ENCODE measurements at places on chromosomes 1 and 21.
A peak's percentile ranks its signal among the peaks of the same experiment; 100 is the strongest.

DNA sequence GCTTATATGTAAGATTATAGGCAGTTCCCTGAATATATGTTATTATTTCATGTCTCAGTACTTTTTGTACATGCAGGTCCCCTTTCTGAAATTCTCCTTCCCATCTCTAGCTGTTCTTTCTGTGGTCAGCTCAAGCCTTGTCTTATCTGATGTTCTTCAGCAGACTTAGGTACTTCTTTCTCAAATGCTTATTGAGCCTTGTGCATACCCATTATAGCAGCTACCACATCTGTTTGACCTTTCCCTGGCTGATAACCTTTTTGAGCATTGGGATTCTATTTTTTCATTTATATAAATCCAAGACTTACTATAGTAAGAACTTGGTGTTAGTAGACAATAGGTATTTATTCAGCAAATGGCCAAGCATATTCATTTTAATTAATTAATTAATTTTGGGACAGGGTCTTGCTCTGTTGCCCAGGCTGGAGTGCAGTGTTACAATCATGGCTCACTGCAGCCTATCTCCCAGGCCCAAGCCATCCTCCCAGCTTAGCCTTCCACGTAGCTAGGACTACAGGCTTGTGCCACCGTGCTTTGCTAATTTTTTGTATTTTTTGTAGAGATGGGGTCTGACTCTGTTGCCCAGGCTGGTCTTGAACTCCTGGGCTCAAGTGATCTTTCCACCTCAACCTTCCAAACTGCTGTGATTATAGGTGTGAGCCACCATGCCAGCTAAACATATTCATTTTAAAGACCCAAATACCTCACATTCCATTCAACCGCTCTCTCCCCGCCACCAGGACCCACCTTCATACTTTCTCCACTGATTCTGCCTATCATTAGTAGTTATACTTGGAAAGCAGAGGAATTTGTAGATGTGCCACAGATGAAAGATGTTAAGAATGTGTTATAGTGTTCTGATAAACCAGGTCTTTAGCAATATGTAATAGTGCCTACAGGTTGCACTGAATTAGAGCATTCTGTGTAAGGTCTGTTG, 16.7 kb downstream of the TIPRL start:
- no peak for DNase-seq

- DNase-seq = no peak
These were observed 31.6 kb downstream of the IGSF5 start for GRCh38 chr21:39776589-39776988.

DNA sequence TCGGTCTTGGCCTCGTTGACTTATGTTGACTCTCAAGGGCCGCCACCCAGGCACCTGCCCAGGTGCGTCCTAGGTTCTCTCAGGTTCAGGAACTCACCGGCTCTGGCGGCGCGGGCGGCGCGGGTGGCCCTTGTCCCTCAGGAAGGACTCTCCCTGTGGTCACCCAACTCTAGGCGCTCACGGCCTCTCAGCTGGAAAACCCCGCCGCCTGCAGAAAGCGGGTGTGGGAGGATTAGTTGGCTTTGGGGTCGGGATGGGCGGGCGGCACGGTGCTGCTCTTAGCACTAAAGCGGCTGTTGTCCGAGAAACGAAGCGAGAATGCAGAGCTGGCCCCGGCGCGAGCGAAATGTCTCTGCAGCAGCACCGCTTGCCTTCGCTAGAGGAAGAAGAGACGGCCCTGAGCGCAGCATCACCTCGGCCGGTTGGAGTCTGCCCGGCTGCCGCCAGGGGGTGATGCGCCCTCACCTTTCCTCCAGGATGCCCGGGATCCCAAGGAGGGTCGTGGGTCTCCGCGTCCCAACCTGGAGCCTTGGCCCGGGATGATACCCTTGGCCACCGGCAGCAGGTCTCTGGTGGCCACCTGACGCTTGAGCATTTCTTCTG, 8.1 kb upstream of the TADA1 start:
- DNase-seq = no peak

- DNase-seq = no peak
These were observed 8.0 kb downstream of the ALPL start for GRCh38 chr1:21517161-21517589.

- no peak for DNase-seq
These were observed 15.4 kb downstream of the CTH start for GRCh38 chr1:70426154-70427131.

DNA sequence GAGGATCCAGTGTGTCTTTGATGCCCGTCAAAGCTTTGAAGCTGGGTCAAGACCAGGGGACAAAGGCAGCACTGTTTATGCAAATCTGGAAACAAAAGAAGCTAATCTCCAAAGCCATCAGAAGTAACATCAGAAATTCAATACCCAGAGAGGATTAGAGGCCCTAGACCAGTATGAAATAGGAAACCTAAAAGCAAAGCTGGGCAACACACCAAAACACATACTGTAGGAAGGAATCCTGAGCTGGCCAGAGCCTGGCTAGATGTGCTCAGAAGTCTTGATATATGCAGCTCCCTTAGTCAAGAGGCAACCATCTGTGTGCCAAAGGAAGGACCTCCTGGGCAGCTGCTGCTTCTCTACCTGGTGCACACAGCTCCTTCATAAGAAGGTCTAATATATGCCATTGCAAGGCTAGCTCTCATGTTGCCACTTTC, 12.3 kb downstream of the COLGALT2 start:
- no peak for DNase-seq

GRCh38 chr1:89563957-89564604, 39.5 kb downstream of the LRRC8B start:
- DNase-seq = no peak

DNA sequence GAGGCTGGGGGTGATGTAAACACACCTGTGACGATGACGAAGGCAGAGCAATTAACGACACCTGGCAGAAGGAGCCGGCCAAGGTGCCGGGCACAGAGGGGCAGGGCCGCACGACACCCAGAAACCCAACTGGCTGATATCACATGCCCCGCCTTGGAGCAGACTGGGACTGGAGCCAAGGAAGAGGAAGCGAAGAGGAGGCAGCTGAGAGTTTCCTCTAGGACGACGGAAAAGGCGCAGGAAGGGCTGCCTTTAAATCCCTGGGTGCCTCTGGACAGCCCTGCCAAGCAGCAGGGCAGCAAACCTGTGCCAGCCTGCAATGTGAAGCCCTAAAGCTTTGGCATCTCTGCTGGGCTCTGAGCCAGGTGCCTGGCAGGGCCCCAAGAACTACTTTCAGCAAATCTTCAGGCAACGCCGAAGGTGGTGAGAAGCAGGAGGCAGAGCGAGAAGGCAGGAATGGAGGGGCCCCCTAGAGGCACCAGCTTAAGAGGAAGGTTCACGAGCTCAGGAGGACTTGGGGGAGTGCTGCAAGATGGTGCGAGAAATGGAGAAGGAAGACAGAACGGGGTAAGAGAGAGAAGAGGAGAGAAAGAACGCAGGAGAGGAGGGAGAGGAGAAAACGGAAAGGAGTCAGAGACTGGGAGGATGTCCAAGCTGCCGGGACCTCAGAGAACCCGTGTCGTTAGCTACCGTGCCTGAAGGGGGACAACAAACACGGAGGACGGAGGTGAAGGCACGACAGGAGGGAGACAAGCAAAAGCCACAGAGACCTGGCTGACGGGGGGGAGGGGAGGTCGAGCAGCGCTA, 25.3 kb upstream of the PEF1 start:
- DNase-seq = peak; percentile 84

DNA sequence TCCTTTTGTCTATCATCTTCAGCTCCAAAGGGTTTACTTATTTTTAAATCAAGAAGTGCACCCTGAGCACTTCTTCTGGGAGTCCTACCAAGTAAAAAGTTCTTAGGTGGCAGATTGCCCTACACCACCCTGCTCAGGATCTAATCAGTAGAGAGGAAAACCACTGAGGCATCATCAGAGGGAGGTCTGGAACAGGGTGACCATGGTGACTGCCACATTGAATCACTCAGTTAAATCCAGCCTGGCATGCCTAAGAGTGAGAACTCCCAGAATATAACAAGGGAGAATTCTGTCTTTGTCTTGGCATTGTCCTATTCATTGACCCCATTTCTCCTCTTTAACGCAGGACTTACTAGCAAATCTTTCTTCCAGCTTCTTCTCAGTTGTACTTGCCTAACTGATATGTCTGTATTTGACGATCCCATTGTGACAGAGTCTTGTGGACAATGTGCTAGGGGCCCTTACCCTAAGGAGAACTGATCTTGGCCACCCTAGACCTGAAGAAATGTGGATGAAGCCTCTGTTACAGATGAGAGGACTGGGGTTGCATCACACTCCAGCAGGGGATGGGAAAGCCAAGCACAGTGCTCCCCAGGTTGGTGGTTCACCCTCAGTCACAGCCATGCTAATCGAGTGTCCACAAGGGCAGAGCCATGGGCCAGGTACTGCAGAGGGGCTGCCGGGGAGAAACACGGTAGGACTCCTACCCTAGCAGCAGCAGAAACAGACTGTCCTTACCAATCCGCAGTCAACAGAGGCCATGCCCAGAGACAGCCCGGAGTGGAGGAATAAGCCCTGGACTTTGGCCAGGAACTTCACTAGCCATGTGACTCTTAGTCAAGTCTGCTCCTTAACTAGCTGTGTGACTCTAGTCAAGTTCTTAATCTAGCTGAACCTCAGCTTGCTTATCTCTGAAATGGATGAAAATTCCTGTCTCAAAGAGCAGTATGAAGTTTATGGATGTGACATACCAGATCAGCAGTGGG, 15.4 kb downstream of the PKP1 start:
- no peak for DNase-seq

GRCh38 chr1:26602378-26602959, 72.9 kb downstream of the RPS6KA1 start:
- no peak for DNase-seq

DNA sequence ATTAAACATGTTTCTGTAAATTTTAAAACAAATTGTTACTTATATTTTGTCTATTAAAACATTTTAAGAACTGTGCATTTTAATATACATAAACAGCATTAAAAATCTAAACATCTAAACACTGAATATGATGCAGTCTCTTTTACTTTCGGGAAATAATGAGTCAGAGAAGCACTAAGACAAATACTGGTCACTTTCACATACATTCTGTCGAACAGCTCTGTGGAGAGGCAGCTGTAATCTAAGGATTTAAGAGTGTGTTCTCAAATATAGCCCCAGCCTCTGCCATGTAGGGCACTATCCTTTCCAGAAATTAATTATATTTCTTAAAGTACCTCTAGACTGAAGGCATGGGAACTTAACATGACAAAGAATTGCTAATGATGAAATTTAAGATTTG, 89.6 kb upstream of the PTGFR start:
- DNase-seq = no peak

GRCh38 chr1:233527818-233528217, 86.1 kb upstream of the KCNK1 start:
- DNase-seq = no peak

- DNase-seq = no peak
These were observed 177.7 kb downstream of the ADSS2 start for GRCh38 chr1:244273845-244274619.

DNA sequence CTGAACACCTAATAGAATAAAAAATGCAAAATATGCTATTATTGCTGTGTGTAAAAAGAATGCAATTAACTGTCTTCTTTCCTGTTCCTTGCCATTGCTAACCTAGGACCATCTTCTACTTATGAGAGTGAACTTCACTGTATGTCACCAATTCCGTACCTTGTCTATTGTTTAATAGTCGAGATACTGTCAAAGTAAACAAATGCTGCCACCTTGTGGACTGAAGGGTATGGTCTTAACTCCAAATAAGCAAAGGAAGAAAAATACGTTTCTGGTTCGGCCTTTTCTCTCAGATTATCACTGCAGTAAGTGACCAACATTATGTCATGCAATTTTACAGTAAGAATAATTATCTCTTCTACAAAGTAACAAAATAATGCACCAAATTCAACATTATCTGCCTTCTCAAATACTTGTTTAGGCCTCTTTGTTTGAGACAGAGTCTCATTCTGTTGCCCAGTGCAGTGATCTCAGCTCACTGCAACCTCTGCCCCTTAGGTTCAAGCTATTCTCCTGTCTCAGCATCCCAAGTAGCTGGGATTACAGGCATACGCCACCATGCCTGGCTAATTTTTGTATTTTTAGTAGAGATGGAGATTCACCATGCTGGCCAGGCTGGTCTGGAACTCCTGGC, 133.4 kb downstream of the COP1 start:
- no peak for DNase-seq

GRCh38 chr1:8856689-8857412, 21.6 kb downstream of the ENO1 start:
- DNase-seq = no peak

- DNase-seq = no peak
These were observed 26.8 kb downstream of the TMEM201 start for GRCh38 chr1:9615316-9616063.

- no peak for DNase-seq
These were observed 1684.4 kb upstream of the B3GALT2 start for GRCh38 chr1:194870860-194871259.

- DNase-seq = no peak
These were observed 9.1 kb upstream of the RUNX3 start for GRCh38 chr1:24939040-24939674.

GRCh38 chr1:233281711-233282581, 13.6 kb downstream of the PCNX2 start:
- DNase-seq = no peak

DNA sequence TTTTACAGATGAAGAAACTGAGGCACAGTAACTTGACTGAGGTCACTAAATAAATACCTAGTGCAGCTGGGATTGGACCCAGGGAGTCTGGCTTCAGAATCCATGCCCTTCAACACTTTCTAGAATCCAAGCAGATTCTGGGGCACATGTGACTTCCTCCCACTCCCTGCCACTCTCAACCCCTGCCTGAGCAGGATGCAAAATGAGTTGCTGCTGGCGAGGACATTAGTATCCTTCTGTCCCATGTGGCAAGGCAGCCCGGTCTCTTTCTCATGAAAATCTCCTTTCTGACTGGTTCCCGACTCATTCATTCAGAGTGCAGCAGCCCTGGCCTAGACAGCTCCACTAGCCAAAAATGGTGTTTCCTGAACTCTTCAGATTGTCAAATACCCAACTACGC, 28.4 kb downstream of the TNNT2 start:
- no peak for DNase-seq

DNA sequence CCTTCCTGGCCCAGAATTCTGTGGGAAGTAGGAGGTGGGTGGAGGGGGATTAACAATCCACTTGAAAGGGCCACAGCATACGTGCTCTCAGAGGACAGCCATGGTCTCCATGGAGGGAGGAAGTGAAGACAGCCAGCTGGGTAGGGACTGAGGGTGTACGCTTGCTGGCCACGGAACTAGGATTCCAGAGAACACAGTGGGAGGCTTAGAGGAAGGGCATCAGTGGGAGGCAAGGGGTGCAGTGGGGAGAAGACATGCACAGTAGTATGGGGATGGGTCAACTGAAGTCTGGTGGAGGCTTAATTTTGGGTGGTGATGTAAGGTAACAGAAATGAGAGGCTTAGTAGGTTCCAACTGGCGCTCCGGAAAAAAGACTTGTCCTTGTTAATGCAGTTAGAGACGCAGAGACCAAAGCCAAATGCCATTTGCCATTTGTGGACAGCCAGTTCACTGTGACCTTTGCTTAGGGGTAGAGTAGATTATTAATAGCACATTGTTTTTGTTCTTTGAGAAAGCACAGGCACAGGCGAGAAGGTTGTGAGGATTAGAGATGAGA, 103.0 kb downstream of the ZSCAN20 start:
- DNase-seq = no peak
